ENCODE measurements at places on chromosomes 3 and 15. TPM values are rescaled to one million over a fixed set of nuclear protein-coding genes. Genes with fewer than 3 reads are reported as not detected.

FSIP1 gene
- total RNA-seq, result 1.1 TPM

- no peak for DNase-seq
These were observed 49.3 kb downstream of the FAM174B start for GRCh38 chr15:92606126-92606835.

DNA sequence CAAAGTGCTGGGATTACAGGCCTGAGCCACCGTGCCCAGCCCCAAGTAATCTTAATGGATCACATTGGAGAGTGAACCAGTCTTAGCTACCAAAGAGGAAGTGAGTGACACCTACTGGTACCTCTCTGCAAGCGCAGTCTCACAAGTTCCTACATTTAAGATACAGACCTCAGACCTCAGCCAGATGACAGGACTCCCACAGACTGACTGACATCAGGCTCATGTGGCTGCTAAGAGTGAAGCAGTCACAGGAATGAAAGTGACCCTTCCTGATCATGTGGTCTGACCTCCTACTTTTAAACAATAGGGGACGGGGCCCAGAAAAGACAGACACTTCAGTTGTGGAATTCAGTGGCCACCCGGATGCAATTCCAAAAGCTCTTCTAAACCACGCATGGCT, 36.3 kb upstream of the GNB5 start:
- peak; percentile 68 for DNase-seq

GRCh38 chr3:101778385-101779046, 495 bp upstream of the NXPE3 start:
- no peak for DNase-seq

GRCh38 chr3:39933986-39934693, 124.7 kb downstream of the MYRIP start:
- DNase-seq, result no peak

DNA sequence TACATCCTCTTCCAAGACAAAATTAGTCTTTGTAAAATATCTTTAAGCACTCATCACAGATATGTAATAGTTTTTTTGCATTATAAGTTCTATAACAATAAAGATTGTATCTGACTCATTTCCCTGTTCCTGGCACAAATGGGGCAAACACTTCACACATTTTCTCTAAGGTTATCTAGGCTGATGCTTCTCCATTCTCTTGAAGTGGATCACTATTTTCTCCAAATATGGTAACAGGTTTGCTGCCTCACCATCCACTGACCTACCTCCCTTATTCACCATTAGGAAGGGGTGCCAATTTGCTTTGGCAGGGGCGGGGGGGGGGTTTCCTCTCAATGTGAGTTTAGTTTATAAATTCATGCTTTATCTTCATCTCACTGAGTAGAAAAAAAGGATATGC, 767.7 kb upstream of the LMCD1 start:
- DNase-seq, result no peak

PAK6 gene
- 0.67 TPM for total RNA-seq
